ENCODE measurements at places on chromosomes 7 and 10.

GRCh38 chr7:134191876-134192275, 64.7 kb downstream of the LRGUK start:
- no peak for DNase-seq

GRCh38 chr10:101189461-101190401, 39.5 kb downstream of the LBX1 start:
- no peak for DNase-seq

GRCh38 chr10:118682533-118682932, 72.2 kb downstream of the CACUL1 start:
- no peak for DNase-seq

DNA sequence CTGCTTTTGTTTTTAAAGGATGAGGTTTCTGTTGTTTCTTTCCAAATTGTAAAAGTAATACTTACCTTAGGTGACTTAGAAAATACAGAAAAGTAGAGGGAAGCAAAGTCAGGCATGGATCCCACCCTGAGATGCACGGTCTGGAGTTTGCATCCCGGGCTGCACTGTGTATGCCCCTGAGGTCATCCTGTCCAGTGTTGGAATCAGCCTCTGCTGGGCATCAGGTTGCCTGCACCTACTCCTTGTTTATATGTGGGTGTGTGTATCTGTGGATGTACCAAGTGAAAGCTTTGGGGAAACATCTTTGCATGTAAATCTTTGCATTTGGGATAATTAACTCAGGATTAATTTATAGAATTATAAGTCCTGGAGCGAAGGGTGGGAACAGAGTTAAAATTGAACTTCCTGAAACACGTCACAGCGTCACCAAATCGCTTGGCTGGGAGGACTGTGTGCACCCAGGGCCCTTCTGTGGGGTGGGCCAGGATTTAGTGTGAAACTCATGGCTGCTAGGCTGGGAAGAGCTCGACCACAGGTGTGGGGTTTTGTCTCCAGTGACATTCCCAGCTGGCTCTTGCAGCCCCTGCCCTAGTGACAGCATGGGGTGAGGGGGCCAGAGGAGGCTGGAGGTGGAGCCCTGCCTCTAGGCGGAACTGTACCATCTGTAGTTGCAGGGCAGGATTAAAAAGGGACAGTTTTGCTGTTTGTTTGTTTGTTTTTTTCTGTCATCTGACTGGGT, 27.9 kb downstream of the GTF2IRD1 start:
- DNase-seq, result no peak

- DNase-seq, result no peak
These were observed 80.4 kb downstream of the GPR26 start for GRCh38 chr10:123746520-123746919.

DNA sequence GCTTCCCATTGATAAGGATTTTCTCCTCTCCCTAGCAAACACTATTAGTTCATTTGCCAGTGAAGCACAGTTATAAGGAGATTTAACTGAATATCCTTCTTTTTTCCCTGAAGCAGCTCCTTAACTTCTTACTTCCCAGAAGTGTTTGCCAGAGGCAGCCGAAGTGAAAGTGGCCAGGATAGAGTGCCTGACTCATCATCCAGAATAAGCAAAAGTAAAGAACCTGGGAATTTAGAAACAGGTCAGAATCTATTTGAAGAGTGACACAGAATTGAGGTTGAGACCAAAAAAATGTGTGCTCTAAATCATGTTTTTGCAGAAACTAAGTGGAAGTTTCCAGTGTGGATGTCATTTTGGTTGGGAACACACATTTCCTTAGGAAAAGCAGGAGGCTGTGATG, 249.6 kb upstream of the VWC2 start:
- DNase-seq, result no peak

- DNase-seq, result no peak
These were observed 4.9 kb downstream of the SMARCD3 start for GRCh38 chr7:151243408-151244195.

Data from stimulated activated CD4-positive, alpha-beta T cell treated with anti-CD3 and anti-CD28 coated beads, TNF-alpha, amount 100 ng/mL, for 1 hour (primary cell).